HFFc6 (cell line): ENCODE measurements at places on chromosomes 5 and 9. TPM values are rescaled to one million over a fixed set of nuclear protein-coding genes. Genes with fewer than 3 reads are reported as not detected.

GRCh38 chr5:107337281-107337680, 333.5 kb downstream of the EFNA5 start:
- no peaks in the 10 kb centered on the region for H3K27me3 ChIP-seq
- no peak overlapping the region for H3K27ac ChIP-seq
- no peak overlapping the region for H3K4me3 ChIP-seq

DNA sequence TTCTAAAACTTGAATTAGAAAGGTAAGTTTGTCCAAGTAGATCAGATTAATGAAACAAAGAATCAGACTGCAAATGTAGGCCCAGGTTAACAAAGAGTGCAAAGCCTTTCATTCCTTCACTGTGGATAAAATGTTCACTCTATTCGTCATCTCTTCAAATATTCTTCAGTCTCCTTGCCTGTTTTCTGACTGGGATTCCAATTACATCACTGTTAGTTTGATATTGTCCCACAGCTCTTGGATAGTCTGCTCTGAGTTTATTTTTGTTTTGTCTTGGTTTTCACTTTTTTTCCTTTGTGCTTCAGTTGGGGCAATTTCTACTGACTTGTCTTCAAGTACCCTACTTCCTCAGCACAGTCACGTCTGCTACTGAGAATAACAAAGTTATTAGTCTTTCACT, 38.5 kb upstream of the GZMA start:
- H3K27me3 ChIP-seq, result no peaks in the 10 kb centered on the region
- H3K4me1 ChIP-seq, result peaks cover 51% of the 10 kb centered on the region
- H3K36me3 ChIP-seq, result no peaks in the 10 kb centered on the region

DNA sequence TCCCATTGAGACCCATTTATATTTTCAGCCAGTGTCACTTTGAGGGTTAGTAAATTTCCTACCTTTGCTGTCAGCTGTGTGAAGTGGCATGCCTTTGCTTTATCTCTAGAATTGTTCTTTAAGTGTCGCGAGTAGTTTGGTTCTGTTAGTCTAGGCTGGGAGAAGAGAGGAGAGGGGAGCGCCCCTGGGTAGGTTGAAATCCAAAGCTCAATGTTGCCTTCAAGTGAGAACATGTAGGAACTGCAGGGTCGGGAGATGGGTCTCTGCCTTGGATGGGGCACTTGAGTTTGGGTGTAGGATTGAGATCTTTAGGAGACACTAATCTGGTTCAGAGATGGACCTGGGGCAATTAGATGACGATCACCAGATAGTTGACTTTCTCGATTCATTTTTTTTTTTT, 46.3 kb downstream of the STC2 start:
- H3K27ac ChIP-seq, result no peak overlapping the region
- H3K27me3 ChIP-seq, result peaks cover 15% of the 10 kb centered on the region
- H3K4me1 ChIP-seq, result peaks cover 11% of the 10 kb centered on the region; the same call in 1 of the 2 replicates
- DNase-seq, result no peak

DNA sequence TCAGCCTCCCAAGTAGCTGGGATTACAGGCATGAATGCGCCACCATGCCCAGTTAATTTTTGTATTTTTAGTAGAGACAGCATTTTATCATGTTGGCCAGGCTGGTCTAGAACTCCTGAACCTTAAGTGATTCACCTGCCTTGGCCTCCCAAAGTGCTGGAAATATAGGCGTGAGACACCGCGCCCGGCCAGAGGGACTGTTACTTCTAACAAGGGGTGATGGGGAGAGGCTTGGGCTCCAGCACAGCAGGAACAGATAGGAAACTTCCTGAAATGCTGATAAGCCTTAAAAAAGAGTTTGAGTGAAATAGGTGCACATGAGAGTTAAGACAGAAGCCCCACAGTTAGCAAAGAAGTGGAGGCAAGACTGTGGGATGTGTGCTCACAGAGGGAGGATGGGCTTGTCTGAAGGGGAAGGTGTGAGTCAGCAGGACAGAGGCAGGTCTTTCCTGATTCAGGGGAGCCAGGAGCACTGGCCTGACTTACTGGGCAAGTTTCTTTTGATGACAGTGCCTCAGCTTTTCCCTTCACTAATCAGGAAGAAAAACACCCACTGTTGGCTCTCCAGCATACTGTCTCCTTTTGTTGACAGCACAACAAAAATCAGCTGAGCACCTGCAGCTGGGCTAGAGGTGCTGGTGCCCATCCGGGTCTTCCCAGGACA, 68.4 kb downstream of the RAD23B start:
- H3K27ac ChIP-seq, result no peak overlapping the region
- H3K27me3 ChIP-seq, result peaks cover 13% of the 10 kb centered on the region
- H3K36me3 ChIP-seq, result no peaks in the 10 kb centered on the region
- no peak for DNase-seq
- no peaks in the 10 kb centered on the region for H3K4me1 ChIP-seq

The DPP7 gene
- 52.8 to 98.4 TPM (median 91.7 TPM) in 3 replicates for total RNA-seq

- no peak overlapping the region for H3K27ac ChIP-seq
- H3K4me1 ChIP-seq, result no peaks in the 10 kb centered on the region
- H3K4me3 ChIP-seq, result no peak overlapping the region
- H3K36me3 ChIP-seq, result no peaks in the 10 kb centered on the region
- no peaks in the 10 kb centered on the region for H3K27me3 ChIP-seq
- no peak for DNase-seq
These were observed 494.5 kb upstream of the GRAMD2B start for GRCh38 chr5:125928663-125929062.

DNA sequence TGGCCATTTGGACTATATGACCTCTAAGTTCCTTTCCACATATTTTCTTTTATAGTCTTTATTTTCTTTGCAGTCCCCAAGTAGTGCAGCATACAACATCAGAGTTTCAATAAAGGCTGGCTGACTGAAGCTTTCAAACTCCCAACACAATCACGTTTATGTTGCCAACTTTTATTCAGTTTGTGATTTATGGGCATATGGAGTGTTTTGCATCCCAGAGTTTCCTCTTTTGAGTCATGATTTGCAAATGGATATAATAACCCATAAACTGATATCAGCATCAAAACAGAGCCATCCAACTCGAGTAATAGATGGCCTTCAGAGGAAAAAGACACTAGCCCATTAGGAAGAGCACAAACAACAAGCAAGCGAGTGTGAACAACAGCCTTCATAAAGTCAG, 414.0 kb downstream of the ELAVL2 start:
- H3K27ac ChIP-seq, result no peak overlapping the region
- H3K36me3 ChIP-seq, result no peaks in the 10 kb centered on the region
- no peaks in the 10 kb centered on the region for H3K27me3 ChIP-seq
- no peaks in the 10 kb centered on the region for H3K4me1 ChIP-seq
- no peak overlapping the region for H3K4me3 ChIP-seq

DNA sequence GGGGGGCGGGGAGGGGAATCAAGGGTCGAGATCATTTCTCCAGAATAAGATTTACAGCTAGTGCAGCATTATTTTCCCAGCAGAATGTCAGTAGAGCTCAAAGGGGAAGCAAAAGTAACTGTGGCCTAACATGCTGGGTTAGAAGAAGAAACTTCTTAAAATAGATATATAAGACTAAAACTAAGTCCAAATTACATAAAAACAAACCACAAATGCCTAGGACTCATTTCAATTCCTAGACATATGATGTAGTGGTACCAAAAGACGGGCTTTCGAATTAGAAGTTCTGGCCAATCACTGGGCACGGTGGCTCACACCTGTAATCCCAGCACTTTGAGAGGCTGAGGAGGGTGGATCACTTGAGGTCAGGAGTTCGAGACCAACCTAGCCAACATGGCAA, 20.8 kb upstream of the MELK start:
- peaks cover 18% of the 10 kb centered on the region for H3K4me1 ChIP-seq
- H3K27ac ChIP-seq, result no peak overlapping the region
- DNase-seq, result no peak
- no peak overlapping the region for H3K4me3 ChIP-seq

DNA sequence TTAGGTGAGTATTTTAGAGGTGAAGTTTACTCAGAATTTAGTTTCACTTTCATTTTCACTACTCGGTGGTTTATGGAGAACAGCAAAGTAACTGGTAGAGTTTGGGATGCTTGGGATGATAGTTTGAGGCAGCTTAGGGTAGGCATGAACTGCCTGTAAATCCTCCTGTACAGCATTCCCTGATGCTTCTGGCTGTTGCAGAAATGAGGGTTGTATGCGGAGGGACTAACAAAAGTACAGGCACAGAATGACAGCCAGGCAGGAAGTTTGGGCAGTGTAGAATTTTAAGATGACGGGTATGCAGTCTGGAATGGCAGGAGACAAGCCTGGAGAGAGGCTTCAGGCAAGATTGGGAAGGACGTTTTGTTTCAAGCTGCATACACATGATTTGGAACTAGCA, 48.0 kb upstream of the FAM120AOS start:
- DNase-seq, result no peak
- peak overlapping the region; percentile 85 for H3K27ac ChIP-seq
- peaks cover 44% of the 10 kb centered on the region for H3K4me1 ChIP-seq

The SPAG8 gene
- total RNA-seq, result 0.85 to 1.1 TPM (median 1.0 TPM) in 3 replicates

DNA sequence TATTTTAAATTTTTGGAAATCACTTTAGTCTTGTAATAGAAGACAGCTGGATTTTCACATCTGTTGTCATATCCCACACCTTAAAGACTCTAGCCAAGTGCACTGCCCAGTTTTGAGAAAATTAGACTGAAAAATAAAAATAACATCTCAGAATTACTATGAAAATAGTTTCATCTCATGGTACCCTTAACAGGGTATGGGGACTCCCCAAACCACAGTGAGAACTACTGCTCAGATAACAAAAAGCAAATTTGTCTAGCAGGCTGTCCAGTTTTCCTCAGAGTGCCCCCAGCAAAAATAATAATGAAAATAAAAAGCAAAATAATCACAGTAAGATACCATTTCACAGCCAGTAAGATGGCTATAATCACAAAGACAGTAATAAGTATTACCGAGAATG, 6.5 kb downstream of the UBQLN1 start:
- H3K36me3 ChIP-seq, result peaks cover 31% of the 10 kb centered on the region
- no peaks in the 10 kb centered on the region for H3K27me3 ChIP-seq
- H3K27ac ChIP-seq, result peak overlapping the region; percentile 75
- H3K4me3 ChIP-seq, result peak overlapping the region; percentile 45
- DNase-seq, result no peak

DNA sequence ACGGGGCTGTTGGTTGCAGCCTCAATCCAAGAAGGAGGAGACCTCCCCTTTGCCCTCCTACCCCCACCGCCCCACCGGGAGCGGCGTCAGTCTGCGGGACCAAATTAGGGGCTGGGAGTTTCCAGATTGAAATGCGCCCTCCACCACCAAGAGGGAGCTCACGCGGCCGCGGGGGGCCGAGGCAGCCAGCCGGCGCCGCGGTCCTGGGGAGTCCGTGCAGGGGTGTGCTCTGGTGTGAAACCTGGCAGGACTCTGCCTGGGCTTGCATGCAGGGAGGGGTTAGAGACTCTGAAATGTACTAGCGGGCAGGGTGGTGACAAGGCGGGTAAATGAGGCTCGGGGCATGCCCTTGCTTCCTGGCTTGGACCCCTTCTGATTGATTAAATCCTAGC, 989 bp upstream of the FBN2 start:
- H3K27me3 ChIP-seq, result no peaks in the 10 kb centered on the region
- DNase-seq, result no peak
- peak overlapping the region; percentile 95 for H3K4me3 ChIP-seq
- peaks cover 27% of the 10 kb centered on the region for H3K36me3 ChIP-seq
